ENCODE measurements at places on chromosomes 11 and 22.

DNA sequence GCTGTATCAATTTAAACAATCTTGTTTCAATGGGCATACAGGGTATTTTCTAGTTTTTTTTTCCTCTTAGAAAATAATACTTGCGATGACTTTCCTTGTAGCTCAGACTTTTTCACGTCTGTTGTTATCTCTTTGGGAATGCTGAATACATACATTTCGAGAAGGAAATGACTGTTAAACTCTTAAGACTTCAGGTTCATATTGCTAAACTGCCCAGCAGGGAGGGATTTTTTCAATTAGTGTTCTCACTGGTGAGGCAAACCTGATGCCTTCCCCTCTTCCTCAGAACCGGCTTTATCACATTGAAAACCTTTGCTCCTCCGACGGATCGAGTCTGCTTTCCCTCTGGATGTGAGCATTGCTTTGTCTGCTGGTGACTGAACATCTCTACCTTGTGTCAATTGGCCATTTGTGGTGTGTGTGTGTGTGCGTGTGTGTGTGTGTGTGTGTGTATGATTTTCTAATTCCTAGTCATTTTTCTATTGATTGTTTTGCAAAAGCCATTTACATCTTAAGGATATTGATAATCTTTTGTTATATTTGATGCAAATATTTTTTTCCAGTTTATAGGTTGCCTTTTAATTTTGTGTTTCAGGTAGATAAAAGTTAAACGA lies 6.6 kb downstream of the NEAT1 start:
- DNase-seq = no peak

DNA sequence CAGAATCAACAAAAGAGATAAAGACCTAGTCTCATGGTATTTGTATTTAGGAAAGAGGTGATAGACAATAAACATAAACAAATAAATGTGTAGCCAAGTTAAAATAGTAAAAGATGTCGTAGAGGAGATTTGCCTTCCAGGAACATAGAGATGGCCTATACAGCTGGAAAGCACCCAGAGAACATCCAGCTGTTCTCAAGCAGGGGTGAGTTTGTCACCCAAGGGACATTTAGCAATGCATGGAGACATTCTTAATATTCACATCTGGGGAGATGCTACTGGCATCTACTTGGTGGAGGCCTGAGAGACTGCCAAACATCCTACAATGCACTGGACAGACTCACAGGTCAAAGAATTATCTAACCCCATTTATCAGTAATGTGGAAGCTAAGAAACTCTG lies 88.3 kb downstream of the C11orf87 start:
- no peak for DNase-seq

DNA sequence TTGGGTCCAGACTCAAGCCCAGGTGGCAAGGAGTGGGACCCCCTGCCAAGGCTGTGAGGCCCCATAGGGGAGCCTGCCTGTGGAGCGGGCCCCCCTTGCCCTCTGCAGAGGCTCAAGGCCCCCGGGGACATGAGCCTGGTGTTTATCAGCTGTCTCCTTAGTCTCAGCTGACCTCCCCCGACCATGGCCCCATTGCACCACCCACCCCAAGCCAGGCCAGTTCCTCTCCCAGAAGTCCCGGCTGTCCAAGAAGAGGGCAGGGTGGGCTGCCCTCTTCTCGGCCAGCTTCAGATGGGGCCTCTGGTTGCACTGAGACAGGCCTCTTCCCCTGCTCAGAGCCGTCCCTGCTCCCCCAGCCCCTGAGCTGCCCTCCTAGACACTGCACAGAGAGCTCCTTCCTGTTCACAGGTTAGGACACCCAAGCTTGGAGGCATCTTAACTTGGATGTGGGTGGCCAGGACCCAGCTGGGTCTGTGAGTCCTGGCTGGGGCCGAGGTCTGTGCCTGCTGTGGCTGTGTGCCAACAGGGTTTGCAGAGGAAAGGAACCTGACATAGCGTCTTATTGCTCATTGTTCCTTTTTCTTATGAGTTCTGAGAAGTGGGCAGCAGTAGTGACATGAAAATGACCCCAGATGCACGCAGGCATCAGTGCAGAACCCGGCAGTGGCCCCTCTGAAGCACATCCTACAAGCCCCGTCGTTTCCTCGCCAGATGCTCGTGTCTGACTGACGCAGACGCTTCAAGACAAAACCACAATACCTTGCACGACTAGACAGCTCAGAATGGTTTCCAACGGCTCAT lies 5.4 kb downstream of the TRABD start:
- DNase-seq = peak; percentile 65

GRCh38 chr11:14746857-14747395 lies 103.3 kb downstream of the PDE3B start:
- DNase-seq = no peak
